Immature natural killer cell (primary cell): ENCODE measurements at places on chromosomes 3 and 15. TPM values are rescaled to one million over a fixed set of nuclear protein-coding genes. Genes with fewer than 3 reads are reported as not detected.

Gene FRMD5
- polyA plus RNA-seq, result 0.08 TPM

GRCh38 chr3:43914269-43914668 is 223.5 kb downstream of the ABHD5 start:
- H3K27me3 ChIP-seq, result peaks cover 2% of the 10 kb centered on the region
- no peak overlapping the region for H3K4me3 ChIP-seq
- no peaks in the 10 kb centered on the region for H3K36me3 ChIP-seq
- H3K4me1 ChIP-seq, result no peaks in the 10 kb centered on the region
- H3K27ac ChIP-seq, result no peak overlapping the region
- no peak for DNase-seq

DNA sequence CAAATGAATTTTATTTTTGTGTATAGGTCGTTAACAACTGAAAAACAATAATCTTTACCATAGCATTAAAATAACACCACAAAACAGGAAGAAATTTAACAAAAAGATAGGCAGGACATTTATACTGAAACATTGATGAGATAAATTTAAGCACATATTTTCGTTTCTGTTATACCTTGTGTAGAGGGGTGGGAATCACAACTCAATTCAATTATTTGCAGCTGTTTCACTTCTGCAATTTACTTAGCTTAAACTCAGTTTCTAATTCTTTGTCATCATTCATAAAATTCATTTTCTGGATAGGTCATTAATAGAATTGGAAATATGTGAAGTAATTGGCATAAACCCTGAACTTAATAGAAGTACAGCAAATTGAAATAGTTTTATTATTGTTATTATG is 42.3 kb downstream of the TP63 start:
- no peaks in the 10 kb centered on the region for H3K27me3 ChIP-seq
- H3K4me3 ChIP-seq, result no peak overlapping the region
- no peaks in the 10 kb centered on the region for H3K36me3 ChIP-seq
- DNase-seq, result no peak
- no peak overlapping the region for H3K27ac ChIP-seq

Gene GNAT1
- polyA plus RNA-seq, result not detected

Gene WNT7A
- not detected for polyA plus RNA-seq

Gene RARB
- not detected for polyA plus RNA-seq

Gene IMPG2
- 0.04 TPM for polyA plus RNA-seq

DNA sequence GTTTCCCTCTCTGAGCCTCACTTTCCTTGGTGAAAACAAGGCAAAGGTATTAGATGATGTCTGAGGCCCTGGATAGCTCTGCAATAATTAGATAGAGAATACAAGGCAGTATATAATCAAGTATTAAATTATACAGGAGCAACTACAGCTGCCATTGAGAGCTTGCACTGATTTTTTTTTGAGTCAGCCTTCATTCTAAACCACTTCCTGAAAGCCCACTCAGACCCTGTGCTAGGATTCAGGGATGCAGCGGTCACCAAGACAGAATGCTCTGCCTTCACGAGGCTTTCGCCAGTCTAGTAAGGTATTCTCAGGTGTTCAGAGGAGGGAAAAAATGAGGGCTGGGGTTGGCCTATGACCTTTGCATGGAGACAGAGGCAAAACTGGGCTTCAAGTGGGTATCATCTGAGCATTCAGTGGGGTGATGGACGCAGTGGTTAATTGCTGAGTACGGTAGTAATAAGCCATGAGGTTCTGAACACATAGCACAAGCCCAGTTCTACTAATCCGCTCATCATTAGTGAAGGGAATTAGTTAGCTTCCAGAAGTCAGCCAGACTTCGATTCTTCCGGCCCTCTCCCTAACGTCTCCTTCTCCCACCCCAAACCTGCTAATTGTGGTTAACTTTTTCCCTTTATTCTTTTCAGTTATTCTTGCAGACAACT is 3.6 kb downstream of the VGLL4 start:
- H3K36me3 ChIP-seq, result no peaks in the 10 kb centered on the region
- peak overlapping the region; percentile 98 for H3K27ac ChIP-seq
- peak overlapping the region; percentile 92 for H3K4me3 ChIP-seq
- H3K4me1 ChIP-seq, result peaks cover 69% of the 10 kb centered on the region
- peaks cover 13% of the 10 kb centered on the region for H3K27me3 ChIP-seq

Gene MUC13
- not detected for polyA plus RNA-seq

Gene TRAIP
- 1.5 TPM for polyA plus RNA-seq

GRCh38 chr3:13493867-13494441 is 13.8 kb downstream of the HDAC11 start:
- no peaks in the 10 kb centered on the region for H3K36me3 ChIP-seq
- no peak for DNase-seq
- H3K4me1 ChIP-seq, result peaks cover 24% of the 10 kb centered on the region
- no peak overlapping the region for H3K27ac ChIP-seq
- peak overlapping the region; percentile 27 for H3K4me3 ChIP-seq

GRCh38 chr3:106302451-106303221 is 433.8 kb upstream of the CBLB start:
- H3K27me3 ChIP-seq, result peaks cover 4% of the 10 kb centered on the region
- no peak overlapping the region for H3K27ac ChIP-seq
- H3K4me1 ChIP-seq, result peaks cover 17% of the 10 kb centered on the region
- no peak overlapping the region for H3K4me3 ChIP-seq

- peaks cover 3% of the 10 kb centered on the region for H3K27me3 ChIP-seq
- H3K36me3 ChIP-seq, result no peaks in the 10 kb centered on the region
- no peak overlapping the region for H3K4me3 ChIP-seq
- DNase-seq, result no peak
- H3K27ac ChIP-seq, result no peak overlapping the region
- H3K4me1 ChIP-seq, result no peaks in the 10 kb centered on the region
Measured at GRCh38 chr3:24182756-24183155, 237.7 kb downstream of the NR1D2 start.

DNA sequence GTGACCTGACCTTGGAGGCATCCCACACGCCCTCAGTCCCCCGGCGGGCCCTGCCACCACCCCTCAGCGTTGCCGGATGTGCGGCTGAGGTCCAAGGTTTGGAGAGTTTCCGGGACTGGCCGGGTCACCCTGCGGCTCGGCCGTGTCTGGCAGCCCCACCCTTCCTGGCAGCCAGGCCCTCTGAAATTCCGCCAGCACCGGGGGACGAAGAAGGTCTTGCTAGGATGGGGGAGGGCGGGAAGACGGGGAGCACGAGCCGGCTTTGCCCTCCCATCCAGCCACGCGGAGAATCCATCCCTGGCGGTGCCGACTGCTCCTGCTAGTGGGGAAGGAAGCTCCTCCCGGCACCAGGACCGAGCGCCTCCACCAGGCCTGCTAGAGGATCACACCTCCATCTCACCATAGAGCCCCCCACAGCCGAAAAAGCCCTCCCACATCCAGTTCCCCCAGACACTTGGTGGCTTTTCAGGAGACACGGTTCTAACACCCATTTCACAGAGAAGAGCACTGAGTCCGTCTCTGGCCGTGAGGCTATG is 81.5 kb downstream of the CPN2 start:
- peak; percentile 38 for DNase-seq
- H3K4me1 ChIP-seq, result peaks cover 39% of the 10 kb centered on the region
- peak overlapping the region; percentile 77 for H3K27ac ChIP-seq
- H3K36me3 ChIP-seq, result no peaks in the 10 kb centered on the region
- H3K27me3 ChIP-seq, result peaks cover 2% of the 10 kb centered on the region

Gene EPB42
- not detected for polyA plus RNA-seq

DNA sequence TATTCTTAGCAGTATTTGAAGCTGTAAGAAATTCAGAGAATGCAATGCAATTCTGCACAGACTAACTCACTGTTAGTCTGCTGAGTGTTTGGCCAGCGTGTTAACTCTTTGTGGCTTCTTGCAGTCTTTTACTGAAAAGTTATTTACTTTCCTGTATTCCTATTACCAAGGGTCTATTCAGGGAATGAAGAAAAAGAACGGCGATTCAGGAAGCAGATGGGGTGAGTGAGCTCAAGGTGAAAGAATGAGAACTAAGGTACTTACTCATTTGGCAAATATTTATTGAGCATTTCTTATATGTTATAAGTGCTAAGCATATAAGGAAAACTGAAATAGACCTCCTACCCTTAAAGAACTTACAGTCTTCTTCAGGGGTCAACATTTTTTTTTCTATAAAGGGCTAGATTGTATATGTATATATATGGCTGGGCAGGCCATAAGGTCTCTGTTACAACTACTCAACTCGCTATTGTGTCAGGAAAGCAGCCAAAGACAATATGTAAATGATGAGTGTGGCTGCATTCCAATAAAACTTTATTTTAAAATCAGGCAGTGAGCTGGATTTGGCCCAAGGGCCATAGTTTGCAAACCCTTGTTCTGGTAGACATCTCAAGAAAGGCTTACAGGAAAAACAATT is 271.9 kb upstream of the GADL1 start:
- no peaks in the 10 kb centered on the region for H3K27me3 ChIP-seq
- H3K36me3 ChIP-seq, result no peaks in the 10 kb centered on the region
- H3K4me1 ChIP-seq, result peaks cover 4% of the 10 kb centered on the region
- no peak overlapping the region for H3K4me3 ChIP-seq

Gene GASK1A
- polyA plus RNA-seq, result not detected

DNA sequence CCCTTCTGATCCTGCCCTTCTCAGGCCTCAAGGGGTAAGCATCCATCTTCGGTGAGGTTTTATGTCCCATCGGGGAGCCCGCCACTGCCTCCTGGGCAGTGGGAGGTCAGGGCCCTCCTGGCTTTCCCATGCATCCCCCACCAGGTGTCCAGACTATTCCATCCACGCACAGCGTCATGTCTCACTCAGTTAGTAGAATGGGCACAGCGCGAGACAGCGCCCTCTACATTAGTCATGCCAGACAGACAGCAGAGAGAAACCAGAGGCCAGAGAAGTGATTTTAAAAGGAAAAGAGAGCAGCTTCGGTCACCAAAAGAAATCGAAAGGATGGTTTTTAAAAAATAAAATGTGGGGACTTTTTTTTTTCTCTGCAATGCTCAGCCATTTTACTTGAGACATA is 49.8 kb downstream of the ZDHHC3 start:
- no peaks in the 10 kb centered on the region for H3K4me1 ChIP-seq
- H3K27ac ChIP-seq, result peak overlapping the region; percentile 7
- no peak for DNase-seq
- H3K27me3 ChIP-seq, result peaks cover 2% of the 10 kb centered on the region

DNA sequence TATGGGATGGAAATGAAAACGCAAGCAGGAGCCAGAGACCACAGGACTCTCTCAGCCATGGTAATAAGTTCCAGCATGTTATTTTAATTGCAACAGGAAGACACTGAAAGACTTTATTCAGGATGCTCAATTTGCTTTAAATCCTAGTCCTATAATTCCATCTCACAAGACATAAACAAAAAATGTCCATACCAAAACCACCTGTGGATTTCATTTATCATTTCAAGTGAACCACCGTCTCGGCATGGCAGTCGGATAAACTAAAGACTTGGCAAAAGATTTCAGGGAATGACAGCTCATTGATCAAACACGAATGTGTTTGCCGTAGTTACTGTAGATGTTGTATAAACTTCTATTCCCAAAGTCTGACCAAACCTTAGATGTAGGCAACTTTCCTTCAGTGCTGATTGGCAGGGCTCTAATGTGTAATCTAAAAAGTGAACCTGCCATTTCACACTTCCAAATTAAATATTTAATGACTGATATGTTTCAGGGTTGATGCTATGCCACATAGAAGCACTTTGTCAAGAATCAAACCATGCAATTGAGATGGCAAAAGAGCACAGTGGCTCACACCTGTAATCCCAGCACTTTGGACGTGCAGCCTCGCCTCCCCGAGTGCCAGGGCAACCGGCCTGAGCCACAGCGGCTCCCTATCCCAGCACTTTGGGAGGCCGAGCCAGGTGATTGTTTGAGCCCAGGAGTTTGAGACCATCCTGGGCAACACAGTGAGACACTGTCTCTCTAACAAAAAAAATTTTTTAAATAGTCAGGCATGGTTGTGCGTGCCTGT is 331.7 kb downstream of the MAGI1 start:
- no peak overlapping the region for H3K27ac ChIP-seq
- H3K27me3 ChIP-seq, result no peaks in the 10 kb centered on the region
- no peaks in the 10 kb centered on the region for H3K4me1 ChIP-seq

DNA sequence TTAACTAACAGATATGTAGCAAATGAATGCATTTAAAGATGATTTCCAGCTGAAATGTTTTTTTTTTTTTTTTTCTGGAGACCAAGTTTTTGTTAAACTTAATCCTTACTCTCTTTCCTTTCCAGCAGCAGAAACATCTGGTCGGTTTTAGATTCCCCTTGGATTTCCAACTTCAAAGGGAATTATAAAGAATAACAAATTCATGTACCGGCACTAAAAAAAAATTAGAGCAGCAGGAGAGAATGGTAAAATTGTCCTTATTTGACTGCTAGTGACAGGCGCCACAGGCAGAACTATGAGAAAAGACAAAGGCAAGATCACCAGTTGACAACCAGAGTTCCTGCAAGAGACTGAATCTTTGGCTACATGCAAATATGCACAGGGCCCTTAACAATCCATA is 393.3 kb downstream of the TIGIT start:
- H3K4me1 ChIP-seq, result peaks cover 7% of the 10 kb centered on the region
- H3K27ac ChIP-seq, result no peak overlapping the region
- no peaks in the 10 kb centered on the region for H3K27me3 ChIP-seq
- no peak overlapping the region for H3K4me3 ChIP-seq
- H3K36me3 ChIP-seq, result peaks cover 4% of the 10 kb centered on the region
- DNase-seq, result no peak

GRCh38 chr15:99632521-99632920 is 66.7 kb downstream of the MEF2A start:
- DNase-seq, result no peak
- H3K27me3 ChIP-seq, result no peaks in the 10 kb centered on the region
- H3K36me3 ChIP-seq, result peaks cover 16% of the 10 kb centered on the region
- H3K4me3 ChIP-seq, result no peak overlapping the region

DNA sequence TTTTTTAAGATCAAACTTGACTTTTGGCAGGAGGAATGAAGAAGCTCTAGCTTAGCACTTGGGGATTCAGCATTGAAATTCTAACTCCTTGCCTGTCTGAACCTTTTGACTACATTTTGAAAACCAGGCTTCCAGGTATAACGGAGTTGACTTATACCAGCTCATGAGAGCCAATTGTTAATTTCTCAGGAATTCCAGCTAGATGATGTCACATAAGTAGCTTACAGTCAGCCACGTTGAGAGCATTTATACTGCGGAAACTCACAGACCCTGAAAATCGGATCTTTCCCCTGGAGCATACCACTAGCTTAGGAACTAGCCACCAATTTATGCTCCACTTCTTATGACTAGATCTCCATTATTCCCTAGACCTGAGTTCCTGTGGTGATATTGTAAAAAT is 321.4 kb upstream of the DPH6 start:
- DNase-seq, result no peak
- H3K4me3 ChIP-seq, result no peak overlapping the region
- H3K4me1 ChIP-seq, result no peaks in the 10 kb centered on the region
- H3K36me3 ChIP-seq, result no peaks in the 10 kb centered on the region

- H3K4me1 ChIP-seq, result no peaks in the 10 kb centered on the region
- peaks cover 2% of the 10 kb centered on the region for H3K27me3 ChIP-seq
- no peaks in the 10 kb centered on the region for H3K36me3 ChIP-seq
- H3K27ac ChIP-seq, result no peak overlapping the region
- no peak for DNase-seq
Measured at GRCh38 chr15:53106505-53107286, 316.6 kb upstream of the ONECUT1 start.

DNA sequence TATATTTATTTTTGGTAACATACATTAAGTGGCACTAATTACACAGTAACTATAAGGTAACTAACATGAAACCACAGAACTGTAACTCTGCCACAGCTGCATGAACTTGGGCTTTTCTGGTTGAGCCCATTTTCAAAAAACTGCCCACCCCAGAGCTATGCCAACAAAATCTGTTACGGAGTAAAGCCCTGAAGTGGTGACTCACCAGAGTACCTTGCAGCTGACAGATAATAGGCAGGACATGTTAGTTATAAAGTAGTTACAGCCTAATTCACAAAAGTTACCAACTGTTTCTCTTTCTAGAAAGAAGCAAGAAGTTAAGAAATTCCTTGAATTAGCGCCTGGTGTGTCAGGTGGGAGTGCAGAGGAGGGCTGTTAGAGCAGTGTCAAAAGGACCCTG is 1.5 kb upstream of the GPX1 start:
- H3K36me3 ChIP-seq, result peaks cover 15% of the 10 kb centered on the region
- no peak overlapping the region for H3K4me3 ChIP-seq
- peak overlapping the region; percentile 89 for H3K27ac ChIP-seq
- H3K27me3 ChIP-seq, result peaks cover 2% of the 10 kb centered on the region
